CD8-positive, alpha-beta T cell (primary cell): ENCODE measurements at places on chromosomes 6 and 20. TPM values are rescaled to one million over a fixed set of nuclear protein-coding genes. Genes with fewer than 3 reads are reported as not detected.

- DNase-seq, result no peak
Observed at GRCh38 chr20:35021831-35022230, 66.2 kb downstream of the MYH7B start.

DNA sequence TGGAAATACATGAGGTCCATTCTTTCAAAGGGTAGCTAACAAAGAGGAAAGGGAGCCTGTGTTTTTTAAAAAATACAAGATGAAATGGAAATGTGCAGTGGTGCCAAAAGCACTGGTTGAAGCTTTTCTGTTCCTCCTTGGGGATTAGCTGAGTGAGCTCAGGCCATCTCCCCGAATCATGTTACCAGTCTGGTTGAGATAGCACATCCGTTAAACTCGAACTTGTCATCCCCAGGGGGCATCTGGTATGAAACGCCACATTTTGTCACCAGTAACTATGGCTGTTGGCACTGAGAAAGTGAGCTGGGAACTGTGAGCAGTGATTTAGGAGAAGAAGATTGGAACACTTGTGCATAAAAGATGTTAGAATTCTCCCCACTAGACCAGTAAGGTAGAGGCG lies 196.2 kb downstream of the SAMD5 start:
- no peak for DNase-seq

GRCh38 chr6:5205035-5205507 lies 55.7 kb downstream of the LYRM4 start:
- DNase-seq, result no peak

DNA sequence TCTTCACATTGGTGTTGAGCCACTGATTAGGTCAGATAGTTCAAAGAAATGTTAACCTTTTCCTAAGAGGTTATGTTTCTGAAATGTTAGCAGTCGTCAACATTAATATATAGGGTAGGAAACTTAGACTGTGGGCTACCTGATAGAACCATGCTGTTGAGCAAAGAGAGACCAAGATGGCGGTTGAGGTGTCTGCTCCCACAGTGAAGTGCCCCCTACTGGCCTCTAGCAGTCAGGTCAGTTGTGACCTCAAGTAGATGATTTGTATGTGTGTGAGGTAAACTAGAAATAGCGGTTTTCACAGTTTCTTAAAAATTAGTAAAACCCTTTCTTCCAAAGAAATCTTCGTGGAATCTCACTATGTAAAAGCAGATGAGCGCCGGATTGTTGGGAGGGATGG lies 40.3 kb downstream of the MTHFD1L start:
- DNase-seq, result no peak

The SLC13A3 gene
- 0.14 TPM for total RNA-seq

The METTL24 gene
- not detected for total RNA-seq
